ENCODE measurements at places on chromosomes 5 and 9. TPM values are rescaled to one million over a fixed set of nuclear protein-coding genes. Genes with fewer than 3 reads are reported as not detected.

The CATSPER3 gene
- under 0.01 TPM for total RNA-seq

The SLC1A3 gene
- 1.3 TPM for total RNA-seq

The BTNL3 gene
- not detected for total RNA-seq

The FLT4 gene
- total RNA-seq: under 0.01 TPM

GRCh38 chr5:151139646-151140045 is 17.9 kb downstream of the ANXA6 start:
- DNase-seq: no peak

DNA sequence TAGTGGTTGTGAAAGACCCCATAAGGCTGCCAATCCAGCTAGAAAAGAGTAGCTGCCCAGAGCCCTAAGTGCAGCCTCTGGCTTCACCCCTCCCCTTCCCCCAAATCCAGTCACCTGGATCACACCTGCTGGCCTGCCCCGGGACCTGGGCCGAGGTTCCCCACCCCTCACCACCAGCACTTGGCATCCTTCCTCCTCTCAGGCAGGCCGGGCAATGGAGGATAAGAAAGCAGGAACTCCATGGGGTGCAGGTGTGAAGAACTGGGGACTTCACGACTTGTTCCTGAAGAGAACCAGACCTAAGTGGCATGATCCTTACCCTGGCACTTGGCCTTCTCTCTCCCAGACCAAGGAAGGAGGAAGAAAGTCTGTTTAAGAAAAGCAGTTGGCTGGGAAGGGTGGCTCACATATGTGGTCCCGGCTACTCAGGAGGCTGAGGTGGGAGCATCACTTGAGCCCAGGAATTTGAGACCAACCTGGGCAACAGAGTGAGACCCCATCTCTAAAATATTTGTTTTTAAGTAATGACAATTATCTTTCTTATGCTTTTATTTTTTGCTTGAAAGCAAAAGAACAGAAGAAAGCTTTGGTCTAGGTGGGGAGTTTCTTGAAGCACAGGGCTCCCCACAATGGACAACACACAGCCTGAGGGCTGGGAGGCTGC is 131.1 kb downstream of the PAX5 start:
- no peak for DNase-seq

DNA sequence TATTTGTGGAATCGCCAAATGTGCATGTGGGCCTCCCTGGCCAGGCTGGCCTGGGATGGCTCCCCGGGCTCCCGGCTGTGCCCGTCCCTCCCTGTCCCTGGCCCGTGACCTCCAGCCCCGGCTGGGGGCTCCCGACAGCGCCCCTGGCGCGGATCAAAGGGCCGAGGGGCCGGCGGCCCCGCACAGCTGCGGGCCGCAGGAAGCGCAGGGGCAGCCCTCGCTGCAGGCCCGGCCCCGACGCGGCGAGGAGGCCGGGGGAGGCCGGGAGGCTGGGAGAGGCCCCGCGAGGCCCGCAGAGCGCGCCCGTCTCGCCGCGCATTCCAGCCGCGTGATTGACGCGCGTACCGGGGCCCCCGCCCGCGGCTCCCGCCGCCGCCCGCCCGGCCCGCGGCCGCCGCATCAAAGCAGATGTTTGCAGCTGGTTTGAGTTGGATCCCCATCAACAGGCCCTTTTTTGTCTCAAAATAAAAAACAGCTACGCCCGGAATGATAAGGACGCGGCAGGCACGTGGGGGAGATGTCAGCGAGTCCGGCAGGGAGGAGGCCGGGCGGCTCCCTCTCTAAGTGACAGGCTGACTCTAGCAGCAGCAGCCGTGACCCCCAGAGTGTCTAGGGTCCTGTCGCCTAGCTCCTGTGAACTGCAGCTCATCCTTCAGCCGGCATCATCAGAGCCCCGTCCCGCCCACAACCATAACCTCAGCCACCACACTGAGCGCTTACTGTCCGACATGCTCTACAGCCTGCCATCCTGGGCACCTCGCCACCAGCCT is 69.4 kb downstream of the LMX1B start:
- DNase-seq: no peak

GRCh38 chr5:163503106-163504078 is 2.0 kb upstream of the MAT2B start:
- peak; percentile 82 for DNase-seq

The ZNF354C gene
- total RNA-seq: 5.6 TPM

GRCh38 chr5:58760222-58760621 is 177.3 kb downstream of the RAB3C start:
- no peak for DNase-seq

GRCh38 chr5:38117784-38118479 is 140.4 kb upstream of the EGFLAM start:
- no peak for DNase-seq

DNA sequence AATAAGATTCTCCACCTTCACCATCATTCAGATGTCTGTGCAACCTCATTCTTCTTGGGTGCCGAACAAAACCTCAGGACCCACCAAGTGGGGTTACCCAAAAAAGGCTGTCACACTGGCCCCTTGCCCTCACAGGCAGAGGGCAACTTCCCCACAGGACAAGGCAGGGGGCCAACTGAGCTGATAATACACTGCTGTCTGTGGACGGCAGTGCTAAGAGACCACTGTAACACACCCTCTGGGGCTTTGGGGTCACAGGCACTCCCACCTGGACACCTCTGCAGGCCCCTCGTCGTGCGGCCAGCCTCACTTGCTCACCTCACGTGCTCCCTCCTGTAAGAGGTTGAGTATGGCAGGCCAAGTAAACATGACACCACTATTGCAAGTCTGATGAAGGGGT is 515.8 kb upstream of the COX7C start:
- DNase-seq: no peak

The ARAP3 gene
- total RNA-seq: 1.4 TPM

DNA sequence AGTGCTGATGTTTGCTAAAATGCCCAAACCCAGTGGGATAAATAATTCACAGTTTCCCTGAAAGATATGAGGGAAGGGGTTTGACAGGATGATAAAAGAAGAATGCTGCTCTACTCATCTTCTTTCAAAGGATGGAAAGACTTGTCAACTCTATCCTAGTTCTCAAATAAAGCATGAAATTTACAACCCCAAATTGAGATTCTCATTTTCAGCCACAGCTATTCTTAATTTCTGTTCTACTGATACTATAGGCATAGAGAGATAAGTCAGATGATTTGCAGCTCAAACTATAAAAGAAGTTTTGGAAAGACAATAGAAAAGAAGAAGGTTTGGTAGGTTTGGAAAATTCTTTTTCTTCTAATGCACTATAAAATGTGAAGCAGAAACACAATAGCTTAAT is 542.6 kb downstream of the CSNK1G3 start:
- no peak for DNase-seq

GRCh38 chr9:29798599-29798998 is 2225.3 kb upstream of the C9orf72 start:
- DNase-seq: no peak

GRCh38 chr9:136445799-136446198 is 6.2 kb upstream of the INPP5E start:
- DNase-seq: no peak

Measured in IMR-90 (cell line).